GM13977 (cell line): ENCODE measurements at places on chromosomes 6 and 20.

DNA sequence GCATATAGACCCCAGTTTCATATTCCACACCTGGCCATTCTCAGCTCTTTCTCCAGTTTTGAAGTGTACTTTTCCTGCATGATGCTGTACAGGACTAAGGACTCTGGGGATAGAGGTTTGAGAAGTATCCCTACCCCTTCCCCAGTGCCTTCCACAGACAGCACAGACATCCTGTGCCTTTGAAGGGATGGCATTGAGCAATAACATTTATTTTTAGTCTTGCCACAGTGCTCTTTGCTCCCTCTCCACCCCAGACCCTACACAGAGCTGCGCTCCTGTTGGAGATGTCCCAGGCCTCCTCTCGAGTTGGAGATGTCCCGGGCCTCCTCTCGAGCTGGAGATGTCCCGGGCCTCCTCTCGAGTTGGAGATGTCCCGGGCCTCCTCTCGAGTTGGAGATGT, 275.8 kb downstream of the FARS2 start:
- no peak for DNase-seq

GRCh38 chr20:62053465-62054196, 12.1 kb downstream of the TAF4 start:
- no peak for DNase-seq

GRCh38 chr6:31896856-31897611, 464 bp downstream of the EHMT2 start:
- peak; percentile 43 for DNase-seq

- DNase-seq = no peak
Measured at GRCh38 chr6:13517116-13517515, 29.7 kb upstream of the GFOD1 start.

DNA sequence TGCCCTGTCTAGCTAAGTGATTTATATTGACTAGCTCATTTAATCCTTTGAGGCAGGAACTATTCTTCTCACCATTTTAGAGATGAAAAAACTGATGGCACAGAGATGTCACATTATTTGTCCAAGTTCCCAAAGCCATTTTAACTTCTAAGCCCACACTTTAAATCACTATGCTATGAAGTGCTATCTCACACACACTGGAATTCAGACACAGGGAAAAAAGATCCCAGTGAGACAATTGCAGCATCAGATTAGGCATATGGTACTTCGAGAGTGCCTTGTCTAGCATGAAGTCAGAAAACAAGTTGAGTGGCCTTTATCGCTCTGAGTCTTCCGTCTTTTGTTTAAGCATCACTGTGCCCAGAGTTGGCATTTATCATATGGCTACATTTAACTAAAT, 54.1 kb upstream of the PDE7B start:
- DNase-seq = no peak

GRCh38 chr6:160081398-160081797, 40.2 kb upstream of the SLC22A1 start:
- DNase-seq = no peak

- no peak for DNase-seq
Measured at GRCh38 chr20:60630609-60631008, 621.5 kb upstream of the CDH4 start.

DNA sequence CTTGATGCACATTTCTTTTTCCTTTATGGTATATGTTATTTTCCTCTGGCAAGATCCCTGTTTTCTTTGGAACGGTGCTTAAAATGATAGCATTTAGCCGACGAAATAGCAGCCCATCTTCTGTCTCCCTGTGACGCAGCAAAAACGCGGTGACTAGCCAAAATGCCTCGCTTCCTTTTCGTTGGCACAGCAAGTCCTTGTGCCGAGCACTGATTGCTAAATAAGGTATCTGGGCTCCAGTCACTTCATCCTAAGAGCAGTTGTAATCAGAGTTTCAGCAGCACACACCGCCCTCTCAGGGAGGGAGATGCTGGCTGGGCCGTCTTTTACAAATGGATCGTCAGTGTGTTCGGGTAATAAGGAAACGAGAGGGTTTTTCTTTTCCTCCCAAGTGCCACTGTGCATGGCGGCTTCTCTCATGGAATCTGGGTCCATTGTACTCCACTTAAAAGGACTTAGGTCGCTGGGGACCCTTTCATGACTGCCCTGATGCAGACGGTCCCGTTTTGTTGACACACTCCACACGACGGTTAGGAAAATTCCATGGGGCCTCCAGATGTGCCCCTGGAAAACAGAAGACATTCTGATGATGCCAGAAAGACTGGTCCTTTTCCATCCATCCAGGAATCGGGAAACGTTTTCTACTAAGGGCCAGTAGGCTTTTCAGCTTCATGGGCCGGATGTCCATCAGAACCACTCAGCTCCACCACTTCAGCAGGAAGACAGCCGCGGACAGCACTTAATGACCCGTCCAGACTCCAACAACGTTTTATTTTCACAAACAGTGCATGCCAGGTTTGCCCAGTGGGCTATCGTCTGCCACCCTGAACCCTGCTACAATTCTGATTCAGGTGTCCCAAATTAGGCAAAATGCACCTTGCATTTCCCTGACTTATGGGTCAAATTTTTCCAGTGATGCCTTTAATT, 185.5 kb downstream of the CDH4 start:
- no peak for DNase-seq

GRCh38 chr6:154619146-154619545, 108.7 kb upstream of the CNKSR3 start:
- no peak for DNase-seq
